ENCODE measurements at places on chromosomes 1 and 21.
A peak's percentile ranks its signal among the peaks of the same experiment; 100 is the strongest.

GRCh38 chr21:45286671-45287437 is 841 bp downstream of the POFUT2 start:
- no peak for DNase-seq

DNA sequence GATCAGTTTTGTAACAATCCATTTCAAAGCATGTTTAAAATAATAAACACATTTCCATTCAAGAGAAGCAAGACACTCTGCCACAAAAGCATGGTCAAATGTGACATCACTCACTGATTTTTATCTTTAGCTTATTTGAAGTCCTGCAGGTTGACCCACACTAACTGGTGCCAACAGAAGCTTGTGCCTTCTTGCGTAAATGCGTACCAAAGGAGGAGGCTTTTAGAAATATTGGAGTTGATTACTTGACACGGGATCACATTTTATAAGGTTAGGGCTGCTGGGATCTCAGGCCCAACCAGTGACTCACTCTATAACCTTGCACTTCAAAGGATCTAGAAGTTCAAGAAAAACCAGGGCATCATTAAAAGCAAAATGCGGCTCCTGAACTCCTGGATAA is 203.6 kb downstream of the PCP4 start:
- DNase-seq: no peak

GRCh38 chr1:6675941-6676340 is 25.7 kb downstream of the DNAJC11 start:
- no peak for DNase-seq

- DNase-seq: no peak
Measured at GRCh38 chr1:218728898-218729565, 383.9 kb downstream of the TGFB2 start.

- no peak for DNase-seq
Measured at GRCh38 chr1:115753830-115754229, 14.7 kb downstream of the CASQ2 start.

DNA sequence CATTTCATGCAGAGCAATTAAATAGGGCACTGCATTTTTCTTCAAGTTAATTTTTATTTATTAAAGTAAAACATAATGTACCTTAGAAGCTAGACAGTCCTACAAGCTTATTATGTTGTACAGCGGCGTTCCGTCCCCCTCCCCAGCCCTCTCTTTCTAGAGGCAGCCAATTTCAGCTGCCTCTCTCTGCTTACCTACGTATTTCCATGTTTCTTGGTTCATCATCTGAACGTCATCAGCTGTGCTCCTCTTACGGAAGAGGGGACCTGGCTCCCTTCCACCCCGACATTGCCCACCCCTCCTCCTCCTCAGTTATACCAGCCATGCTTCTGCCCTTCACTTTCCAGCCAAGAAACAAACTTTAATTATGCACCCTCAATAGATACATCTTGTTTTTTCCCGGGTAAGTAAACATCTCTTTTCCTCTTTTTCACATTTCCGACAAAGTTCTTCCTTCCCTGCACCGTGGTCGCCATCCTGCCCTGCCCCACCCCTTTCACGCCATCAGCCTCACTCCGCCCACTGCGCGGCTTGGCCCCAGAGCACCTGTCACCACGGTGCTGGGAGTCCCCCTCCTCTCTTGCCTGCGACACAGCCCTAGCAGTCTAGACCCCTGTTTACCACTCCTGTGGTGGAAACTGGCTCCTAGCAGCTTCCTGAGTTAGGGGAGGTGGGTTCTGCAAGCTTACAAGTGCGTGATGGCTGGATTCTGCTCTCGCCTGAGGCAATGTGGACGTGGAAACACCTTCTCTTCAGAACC is 57.9 kb downstream of the SLC37A1 start:
- DNase-seq: no peak

GRCh38 chr1:3641046-3641760 is 8.7 kb downstream of the WRAP73 start:
- no peak for DNase-seq

- no peak for DNase-seq
Measured at GRCh38 chr1:157771661-157772425, 5.1 kb downstream of the FCRL2 start.

DNA sequence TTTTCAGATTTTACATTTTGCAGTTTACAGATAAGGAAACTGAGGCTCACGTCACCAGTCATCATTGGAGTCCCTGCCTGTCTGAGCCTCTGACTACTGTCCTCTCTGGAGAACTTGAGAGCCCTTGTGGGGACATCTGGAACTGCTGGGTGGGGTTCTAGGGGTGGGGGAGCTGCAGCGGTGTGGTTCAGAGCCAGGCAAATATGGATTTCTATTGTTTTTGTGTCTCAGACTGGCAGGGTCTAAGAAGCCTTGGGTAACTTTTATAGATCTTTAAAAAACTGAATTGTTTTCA is 46.9 kb downstream of the IER5 start:
- DNase-seq: no peak

- DNase-seq: no peak
Measured at GRCh38 chr1:191034132-191034531, 556.5 kb upstream of the BRINP3 start.

DNA sequence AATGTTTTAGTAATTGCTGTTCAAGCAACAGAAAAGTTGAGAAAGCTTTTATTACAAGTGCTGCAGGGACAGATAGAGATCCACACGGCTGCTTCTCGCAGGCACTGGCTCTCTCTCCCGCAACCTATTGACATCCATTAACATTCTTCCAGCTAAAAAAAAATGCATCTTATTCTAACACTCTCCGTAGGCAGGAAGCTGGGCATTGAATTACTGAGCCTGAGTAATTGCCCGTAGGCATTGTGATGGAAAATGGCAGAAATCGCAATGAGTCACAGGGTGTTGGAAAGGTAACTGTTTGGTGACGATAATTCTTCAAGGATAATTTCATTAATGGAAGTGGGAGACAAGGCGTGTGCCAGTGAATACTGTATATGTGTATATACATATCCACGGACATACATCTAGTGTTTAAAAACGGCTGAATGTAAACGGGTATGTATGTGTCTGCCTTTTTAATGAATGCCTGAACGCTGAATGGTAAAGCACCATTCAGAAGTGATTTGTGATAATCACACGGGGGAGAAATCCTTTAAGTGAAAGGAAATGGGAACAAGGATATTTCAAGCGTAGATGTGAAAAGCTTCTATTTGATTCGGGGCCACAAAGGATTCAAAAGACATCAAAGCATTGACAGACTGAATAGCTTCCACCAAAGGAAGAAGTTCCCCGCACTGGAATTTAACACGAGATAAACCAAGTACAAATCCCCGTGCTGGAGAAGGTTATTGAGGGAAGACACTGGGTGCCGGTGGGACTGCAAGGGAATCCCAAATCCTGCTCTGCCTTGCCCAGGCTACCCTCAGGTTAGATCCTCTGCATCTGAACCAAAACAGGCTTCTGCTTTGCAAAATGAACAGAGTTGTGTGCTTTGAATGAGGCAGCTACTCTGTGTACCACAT is 567.2 kb downstream of the NPHP4 start:
- no peak for DNase-seq

DNA sequence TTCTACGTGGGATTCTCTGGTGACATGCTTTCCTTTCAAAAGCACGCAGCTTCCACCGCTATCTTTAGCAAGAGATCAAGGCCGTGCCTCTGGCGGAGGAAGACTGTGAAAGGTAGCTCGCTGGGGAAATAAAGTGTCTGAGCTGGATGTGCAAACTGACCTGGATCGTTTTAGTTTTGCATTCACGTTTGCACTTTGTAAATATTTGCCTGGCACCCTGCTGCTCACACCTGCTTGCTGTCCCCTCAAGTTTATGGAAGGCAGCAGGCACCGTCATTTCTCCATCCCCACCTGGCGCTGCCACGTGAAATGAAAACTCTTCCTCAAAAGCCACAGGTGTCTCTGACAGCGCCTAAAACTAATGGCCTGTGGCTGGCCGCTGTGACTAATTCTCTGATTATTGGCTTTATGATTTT is 44.0 kb upstream of the TARDBP start:
- DNase-seq: no peak

DNA sequence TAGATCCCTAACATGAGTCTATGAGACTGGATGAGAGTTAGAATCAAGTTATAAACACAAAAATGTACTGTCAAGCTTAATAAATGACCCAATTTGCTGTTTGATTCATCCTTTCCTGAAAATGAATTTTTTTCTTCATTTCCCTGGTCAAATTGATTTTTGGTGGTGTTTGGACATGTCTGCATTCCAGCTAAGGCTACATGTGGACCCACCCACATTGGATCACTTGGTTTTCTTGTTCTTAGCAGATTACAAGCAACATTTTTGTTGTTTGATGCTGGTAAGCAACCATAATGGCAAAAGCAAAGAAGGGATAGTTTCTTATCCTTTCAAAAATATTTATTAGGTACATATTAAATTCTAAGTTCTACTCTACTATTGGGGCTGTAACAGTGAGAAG is 181.1 kb downstream of the NEK7 start:
- DNase-seq: no peak

GRCh38 chr1:239647045-239647444 is 260.7 kb downstream of the CHRM3 start:
- DNase-seq: no peak

- DNase-seq: no peak
Measured at GRCh38 chr1:234613128-234613875, 3.3 kb upstream of the IRF2BP2 start.

GRCh38 chr1:177998696-177999631 is 29.1 kb upstream of the SEC16B start:
- DNase-seq: no peak

GRCh38 chr1:192588546-192588945 is 13.0 kb downstream of the RGS1 start:
- DNase-seq: no peak

DNA sequence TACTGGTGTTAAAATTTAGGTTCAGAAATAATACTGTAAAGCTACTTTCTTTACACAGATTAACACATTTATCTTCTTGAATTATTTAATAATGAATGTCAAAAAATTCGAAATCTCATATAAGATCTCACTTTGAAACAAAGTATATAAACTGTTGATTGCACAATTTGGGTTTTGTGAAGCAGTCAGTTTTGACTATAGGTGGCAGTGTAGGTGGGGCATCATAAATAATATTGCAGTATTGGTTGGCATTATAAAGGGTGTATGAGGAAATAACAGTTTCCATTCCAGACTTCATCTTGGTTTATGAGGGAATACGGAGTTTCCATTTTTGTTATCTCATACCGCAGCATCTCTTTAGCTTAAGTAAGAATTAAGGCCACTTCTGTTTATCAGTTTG is 49.9 kb downstream of the SUCO start:
- DNase-seq: no peak

- peak; percentile 70 for DNase-seq
Measured at GRCh38 chr1:57424231-57425027, 569 bp upstream of the DAB1 start.

DNA sequence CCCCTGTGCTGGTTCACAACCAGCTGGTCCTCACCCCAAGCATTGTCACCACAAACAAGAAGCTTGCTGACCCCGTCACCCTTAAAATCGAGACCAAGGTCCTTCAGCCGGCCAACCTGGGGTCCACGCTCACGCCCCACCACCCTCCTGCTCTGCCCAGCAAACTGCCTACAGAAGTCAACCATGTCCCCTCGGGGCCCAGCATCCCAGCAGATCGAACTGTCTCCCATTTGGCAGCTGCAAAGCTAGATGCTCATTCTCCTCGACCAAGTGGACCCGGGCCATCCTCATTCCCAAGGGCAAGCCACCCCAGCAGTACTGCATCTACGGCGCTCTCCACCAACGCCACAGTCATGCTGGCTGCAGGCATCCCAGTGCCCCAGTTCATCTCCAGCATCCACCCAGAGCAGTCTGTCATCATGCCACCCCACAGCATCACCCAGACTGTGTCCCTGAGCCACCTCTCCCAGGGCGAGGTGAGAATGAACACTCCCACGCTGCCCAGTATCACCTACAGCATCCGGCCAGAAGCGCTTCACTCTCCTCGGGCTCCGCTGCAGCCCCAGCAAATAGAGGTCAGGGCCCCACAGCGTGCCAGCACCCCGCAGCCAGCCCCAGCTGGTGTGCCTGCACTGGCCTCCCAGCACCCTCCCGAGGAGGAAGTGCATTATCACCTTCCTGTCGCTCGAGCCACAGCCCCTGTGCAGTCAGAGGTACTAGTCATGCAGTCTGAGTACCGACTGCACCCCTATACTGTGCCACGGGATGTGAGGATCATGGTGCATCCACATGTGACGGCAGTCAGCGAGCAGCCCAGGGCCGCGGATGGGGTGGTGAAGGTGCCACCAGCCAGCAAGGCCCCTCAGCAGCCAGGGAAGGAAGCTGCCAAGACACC is 40.6 kb downstream of the ZBTB17 start:
- DNase-seq: no peak

GRCh38 chr1:47482786-47483185 is 44.9 kb downstream of the FOXD2 start:
- DNase-seq: no peak

DNA sequence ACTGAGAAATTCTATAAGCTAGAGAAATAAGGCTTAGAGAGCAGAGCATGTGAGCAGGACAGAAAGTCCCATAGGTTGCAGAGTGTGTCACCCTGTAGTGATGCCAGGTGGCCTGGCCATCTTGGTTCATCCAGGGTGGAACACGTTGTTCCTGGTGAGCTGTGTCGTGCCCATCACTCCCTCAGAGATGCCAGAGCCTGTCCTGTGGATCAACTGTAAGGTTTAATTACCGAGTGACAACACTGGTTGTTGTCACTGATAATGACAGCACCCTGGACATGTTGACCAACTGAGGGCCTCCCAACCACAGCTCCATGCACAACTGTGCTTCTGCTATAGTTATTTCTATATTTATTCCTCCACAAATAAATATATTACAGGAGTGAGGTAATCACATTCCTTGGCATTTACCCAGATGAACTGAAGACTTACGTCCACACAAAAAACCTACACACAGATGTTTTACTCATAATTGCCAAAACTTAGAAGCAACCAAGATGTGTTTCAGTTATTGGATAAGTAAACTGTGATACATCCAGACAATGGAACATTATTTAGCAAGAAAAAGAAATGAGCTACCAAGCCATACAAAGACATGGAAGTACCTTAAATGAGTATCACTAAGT is 6.2 kb downstream of the C1orf198 start:
- no peak for DNase-seq

DNA sequence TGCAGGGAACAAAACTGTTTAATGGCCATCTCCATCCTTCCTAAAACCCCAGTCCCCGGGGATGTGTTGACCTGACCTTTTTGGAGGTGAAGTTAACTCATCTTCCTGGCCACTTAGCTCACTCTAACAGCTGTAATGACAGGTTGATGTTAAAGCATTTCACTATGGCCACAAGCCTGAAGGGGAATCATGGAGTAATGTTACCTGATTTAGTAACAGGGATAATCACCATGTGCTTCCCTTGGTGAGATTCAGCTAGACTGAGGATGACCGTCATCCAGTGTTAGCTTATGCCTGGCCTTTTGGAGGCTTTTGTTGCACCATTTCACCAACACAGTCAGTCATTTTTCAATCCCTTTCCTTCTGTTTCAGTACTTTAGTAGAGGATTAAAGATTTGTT is 64.3 kb upstream of the RAVER2 start:
- DNase-seq: no peak

- DNase-seq: no peak
Measured at GRCh38 chr21:15966651-15967050, 236.9 kb downstream of the USP25 start.

DNA sequence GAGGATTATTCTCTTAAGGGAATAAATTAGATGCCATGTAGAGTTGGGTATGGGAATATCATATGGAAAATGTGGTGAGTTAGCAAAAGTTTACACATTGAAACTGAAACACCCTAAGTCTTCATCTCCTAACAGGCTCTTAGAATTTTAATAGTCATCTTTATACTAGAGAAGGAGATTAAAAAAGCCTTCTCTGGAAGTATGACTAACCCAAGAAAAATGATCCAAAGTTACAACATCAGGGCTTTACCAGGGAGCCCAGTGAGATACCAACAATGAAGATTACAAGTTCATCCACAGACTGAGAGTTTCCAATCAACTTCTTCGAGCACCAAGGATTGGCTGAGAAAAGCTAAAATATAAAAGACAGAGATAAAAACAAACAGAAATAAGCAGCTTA is 70.0 kb upstream of the KIAA0040 start:
- no peak for DNase-seq

All from HuH-7.5 (cell line).